Right ventricle myocardium superior (tissue), 1 donor: ENCODE measurements at places on chromosomes 2 and 18. TPM values are rescaled to one million over a fixed set of nuclear protein-coding genes. Genes with fewer than 3 reads are reported as not detected.

GRCh38 chr2:64312622-64313397, 141.2 kb upstream of the LGALSL start:
- DNase-seq: no peak

Gene GNLY
- 1.7 TPM for total RNA-seq

GRCh38 chr2:219629976-219630695, 2.7 kb downstream of the SLC4A3 start:
- peak; percentile 78 for DNase-seq

Gene CEP68
- total RNA-seq: 19.5 TPM

- DNase-seq: no peak
These were observed 83.5 kb upstream of the CCDC195 start for GRCh38 chr2:224799691-224800090.

GRCh38 chr2:69977186-69977585, 15.8 kb upstream of the ASPRV1 start:
- DNase-seq: no peak
